ENCODE measurements at places on chromosomes 11 and 22.

- no peak for DNase-seq
Observed at GRCh38 chr22:39220890-39221850, 23.6 kb downstream of the PDGFB start.

DNA sequence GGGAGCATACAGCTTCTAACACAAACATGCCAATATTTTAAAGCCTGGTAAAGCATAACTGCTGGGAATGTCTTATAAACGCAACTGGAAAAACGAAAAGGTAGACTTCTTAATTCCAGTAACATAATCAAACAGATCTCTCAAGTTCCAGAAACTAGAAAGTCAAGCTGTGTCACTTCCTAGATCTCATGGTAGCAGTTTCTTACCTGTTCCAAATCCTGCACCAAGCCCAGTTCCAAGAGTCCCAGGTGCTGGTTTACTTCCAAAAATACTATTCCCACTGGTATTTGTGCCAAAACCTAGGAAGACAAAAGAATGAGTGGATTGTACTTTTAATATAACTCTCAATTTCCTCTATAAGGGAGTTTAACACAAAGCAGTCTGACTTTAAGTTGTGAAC lies 44.2 kb downstream of the NUP98 start:
- no peak for DNase-seq

DNA sequence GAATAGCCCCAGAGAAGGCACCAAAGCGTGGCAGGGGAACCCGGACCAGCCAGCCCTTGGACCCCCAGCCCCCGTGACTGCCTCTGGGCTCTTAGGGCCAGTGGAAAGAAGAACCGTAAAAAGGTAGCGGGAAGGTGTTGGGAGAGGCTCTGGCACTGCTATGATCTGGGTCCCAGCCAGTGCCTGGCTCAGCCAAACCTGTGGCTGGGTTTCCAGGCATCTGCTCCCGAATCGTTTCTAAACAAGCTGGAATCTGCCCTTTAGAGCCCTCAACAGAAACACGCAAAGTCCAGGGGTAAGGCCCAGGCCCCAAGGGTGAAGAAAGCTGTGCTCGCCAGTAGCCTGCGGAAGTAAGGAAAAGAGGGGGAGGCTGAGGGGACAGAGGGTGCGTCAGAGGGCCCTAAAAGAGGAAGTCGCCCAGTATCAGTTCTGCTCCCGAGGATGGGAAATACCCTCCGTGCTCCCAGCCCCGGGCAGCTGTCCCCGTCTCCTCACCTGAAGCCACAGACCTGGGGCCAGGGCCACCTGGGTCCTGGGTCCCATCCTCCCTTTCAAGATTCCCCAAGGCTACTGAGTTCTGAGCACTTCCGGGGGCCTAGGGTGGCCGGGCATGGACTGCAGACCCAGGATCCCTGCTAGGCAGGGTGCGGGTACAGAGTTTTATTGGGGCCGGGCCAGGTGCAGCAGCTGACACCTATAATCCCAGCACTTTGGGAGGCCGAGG lies 24.7 kb downstream of the IL10RA start:
- no peak for DNase-seq

- DNase-seq, result no peak
Observed at GRCh38 chr11:109862835-109863234, 230.4 kb upstream of the ZC3H12C start.

DNA sequence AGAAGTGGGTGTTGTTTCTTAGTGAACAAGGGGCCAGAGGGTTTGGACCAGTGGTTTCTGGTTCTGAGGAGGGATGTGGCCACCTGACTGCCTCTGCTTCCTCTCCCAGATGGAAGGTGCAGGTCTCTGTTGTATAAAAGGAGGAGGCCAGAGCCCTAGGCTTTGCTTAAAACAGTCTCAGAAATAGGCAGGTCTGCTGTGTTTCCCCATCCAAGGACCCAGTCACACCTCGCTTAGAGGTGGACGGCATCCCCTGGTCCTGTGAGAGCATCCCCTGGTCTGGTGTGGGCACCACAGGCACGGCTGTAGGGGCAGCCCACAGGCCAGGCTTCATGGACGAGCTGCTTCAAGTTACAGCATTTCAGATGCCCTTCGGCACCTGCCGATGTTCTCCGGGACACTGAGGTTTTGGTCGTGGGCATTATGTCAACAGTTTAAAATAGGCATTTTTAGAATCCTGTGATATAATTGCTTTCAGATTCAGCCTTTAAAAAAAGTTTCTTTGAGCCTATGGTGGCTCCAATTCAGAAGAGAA lies 45.7 kb upstream of the SHANK2 start:
- no peak for DNase-seq

DNA sequence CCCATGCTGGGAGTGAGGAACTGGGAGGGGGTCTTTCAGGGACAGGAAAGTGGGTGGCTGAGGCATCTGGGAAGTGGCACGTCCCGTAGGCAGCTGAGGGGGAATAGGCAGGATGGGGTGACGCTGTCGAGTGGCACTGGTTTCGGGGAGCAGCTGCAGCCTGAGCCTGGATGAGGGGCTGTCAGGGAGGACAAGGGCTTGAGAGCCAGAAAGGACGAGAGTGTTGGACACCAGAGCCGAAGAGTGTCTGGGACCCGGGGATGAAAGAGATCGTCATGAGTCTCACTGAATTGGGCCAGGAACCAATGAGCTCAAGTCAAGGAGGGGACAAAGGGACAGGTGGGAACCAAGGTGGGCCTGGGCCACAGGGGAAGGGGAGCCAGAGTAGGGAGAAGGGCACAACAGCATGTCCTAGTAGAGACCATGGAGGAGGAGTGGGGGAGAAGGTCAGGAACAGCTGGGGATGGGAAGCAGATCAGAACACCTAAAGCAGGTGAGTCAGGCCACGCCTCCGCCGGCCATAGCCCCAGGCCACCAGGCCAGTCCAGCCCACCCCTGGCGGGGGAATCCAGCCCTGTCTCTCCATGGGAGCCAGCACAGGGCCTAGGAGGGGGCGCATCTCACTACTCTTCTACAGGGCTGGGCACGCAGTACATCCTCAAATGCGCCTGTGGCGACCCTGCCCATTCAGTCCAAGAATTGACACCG lies 4.2 kb downstream of the RAB3IL1 start:
- no peak for DNase-seq

DNA sequence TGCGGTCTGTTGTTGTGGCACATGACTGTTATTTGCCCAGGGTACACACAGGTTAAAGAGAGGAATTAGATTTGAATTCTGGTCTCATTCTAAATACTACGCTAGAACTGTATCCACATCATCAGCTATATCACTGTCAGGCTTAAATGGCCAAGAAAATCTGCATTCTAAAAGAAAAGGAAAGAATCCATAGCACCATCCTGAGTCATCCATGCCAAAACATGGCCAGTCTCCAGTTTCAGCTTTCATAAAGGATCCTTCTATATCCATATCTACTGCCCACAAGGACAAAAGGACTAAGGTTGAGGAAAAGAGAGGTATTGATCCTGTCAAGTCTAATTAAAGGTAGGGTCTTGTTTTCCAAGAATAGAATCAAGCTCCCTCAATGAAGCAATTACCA lies 73.6 kb upstream of the GDPD4 start:
- no peak for DNase-seq

- DNase-seq, result no peak
Observed at GRCh38 chr11:69530278-69531070, 49.0 kb downstream of the LINC01488 start.

DNA sequence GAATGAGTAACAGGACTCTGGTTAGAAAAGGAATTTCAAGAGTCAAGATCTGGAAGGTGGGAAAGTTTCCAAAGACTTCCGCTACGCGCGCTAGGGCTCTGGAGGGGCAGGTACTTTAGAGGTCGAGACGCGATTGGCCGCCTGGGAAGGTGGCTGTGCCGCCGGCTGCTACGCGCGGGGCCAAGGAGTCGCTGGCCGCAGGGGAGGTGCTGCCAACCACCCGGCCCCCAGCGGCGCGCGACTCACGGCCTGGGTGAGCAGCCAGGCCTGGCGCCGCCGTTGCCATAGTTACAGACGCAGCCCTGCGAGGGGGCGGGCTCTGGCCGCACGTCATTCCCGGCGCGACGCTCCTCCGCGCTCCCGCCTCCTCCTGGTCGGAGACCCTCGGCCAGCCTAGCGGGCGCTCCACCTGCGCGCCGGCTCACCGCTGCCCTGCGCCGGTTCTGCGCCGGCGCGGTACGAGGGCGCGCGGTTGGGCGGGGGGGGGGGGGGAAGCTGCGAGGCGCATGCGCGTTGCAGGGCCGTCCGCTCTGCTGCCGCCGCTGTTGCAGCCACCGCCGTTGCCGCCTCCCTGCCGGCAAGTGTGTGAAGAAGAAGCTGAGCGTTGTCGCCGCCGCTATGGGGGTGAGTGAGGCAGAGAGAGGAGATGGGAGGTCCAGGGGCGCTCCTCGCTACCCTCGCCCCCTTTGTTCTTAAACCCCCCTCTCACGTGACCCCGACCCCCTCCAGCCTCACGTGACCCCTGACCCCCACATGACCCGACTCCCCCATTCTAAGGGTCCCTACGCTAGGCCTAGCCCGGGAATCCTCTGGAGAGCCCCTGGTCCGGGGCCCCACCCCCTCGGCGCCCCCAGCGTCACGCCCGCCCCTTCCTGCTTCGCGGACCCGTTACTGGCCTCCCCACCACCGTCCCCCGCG lies at the start of gene NAA40:
Gene NAA40 (plus strand): TSS at position 524 of the 918 bp plus-strand sequence. CDS start 95 bp downstream, at position 619.
- peak; percentile 87 for DNase-seq

- no peak for DNase-seq
Observed at GRCh38 chr22:24584871-24585411, 7.9 kb downstream of the LRRC75B start.

- DNase-seq, result no peak
Observed at GRCh38 chr11:29244355-29244754, 772.5 kb downstream of the KCNA4 start.

DNA sequence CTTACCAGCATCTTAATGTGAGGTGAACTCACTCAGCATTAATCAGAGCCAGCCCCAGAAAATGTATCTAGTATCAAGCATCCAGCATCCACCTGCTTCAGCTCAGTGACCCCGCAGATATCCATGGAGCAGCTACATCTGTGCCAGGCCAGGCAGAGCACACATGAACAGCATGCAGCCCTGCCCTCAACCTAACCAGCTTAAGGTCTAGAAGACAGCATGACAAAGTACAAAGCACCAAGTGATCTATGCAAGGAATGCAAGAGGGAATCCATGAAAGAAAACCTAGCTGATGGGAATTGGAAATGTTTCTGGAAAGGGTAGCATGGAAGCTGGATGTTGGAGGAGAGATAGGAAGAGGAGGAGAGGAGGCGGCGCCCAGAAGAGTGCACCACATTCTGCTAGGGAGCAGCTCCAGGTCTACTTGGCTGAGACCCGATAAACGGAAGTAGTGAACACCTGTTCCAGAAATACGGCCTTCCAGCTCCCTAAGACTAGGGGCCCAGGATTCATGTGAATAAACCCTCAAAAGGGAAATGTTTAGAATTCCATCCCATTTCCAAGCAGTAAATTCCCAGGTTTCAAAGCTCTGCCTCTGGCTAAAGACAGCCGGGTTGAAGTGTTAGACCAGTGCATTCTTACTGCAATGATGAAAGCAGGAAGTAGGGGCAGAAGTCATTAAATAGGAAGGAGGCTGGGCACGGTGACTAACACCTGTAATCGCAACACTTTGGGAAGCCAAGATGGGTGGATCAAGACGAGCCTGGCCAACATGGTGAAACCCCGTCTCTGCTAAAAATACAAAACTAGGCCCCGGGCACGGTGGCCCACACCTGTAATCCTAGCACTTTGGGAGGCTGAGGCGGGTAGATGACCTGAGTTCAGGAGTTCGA lies 23.5 kb upstream of the L3MBTL2 start:
- DNase-seq, result no peak

GRCh38 chr11:114142707-114143106 lies 83.2 kb downstream of the ZBTB16 start:
- DNase-seq, result no peak

DNA sequence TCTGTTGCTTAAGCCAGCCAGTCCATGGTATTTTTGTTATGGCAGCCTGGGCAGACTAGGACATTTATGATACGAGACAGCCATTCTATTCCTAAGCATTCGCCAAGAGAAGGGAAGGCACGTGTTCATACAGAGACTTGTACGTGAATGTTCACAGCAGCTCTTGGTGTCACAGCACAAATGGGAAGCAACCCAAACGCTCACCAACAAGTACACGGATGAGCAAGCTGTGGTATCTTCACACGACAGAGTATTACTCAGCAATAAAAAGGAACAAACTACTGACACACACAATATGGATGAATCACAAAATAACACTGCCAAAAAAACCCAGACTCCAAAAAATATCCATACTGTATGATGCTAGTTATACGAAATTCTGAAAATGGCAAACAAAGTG lies 85.1 kb downstream of the PHF21B start:
- no peak for DNase-seq

DNA sequence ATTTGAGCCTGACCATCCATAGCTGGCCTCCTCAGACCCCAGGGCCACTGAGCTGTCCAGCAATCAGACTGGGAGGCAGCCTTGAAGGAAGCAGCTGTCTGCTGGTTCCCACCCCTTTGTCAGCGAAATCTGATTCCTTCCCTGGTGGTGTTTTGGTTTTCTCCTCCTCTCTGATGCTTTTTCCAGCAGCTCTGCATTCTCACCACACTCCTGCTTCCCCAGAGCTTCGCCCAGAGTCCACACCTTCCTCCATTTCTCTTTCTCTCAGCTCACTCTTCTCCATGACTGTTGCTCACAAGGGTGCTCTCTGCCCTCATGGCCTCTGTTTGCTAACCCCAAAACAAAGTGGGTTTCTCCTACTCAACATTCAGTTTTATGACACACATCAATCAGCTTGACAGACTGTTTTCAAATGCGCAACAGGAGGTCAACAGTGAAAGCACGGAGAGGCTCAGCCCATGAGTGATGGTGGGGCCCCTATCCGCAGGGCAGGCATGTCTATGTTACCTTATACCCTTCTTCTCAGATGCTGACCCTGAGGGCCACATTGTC lies 130.6 kb upstream of the MTNR1B start:
- DNase-seq, result no peak

GRCh38 chr11:86537541-86538222 lies 134.7 kb downstream of the ME3 start:
- DNase-seq, result no peak

GRCh38 chr11:118606157-118606843 lies 1.1 kb upstream of the PHLDB1 start:
- DNase-seq, result no peak

- no peak for DNase-seq
Observed at GRCh38 chr22:38923463-38924346, 33.7 kb upstream of the APOBEC3A start.

DNA sequence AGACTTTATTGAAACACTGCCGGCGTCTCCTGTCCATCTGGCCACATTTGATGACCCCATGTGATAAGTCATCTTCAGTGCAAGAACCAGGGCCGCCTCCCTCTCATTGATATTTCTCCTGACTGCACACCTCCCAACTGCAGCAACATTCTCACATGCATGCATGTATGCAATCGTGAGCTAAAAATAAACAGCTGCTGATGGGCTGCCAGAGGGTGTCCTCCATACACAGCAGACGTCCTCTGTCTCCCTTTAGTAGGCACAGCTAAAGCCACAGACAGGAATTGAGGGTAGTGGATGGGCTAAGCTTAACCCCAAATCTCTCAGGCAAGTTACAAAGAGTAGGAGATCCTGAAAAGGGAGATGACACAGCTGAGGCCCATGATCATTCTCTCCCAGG lies 106.7 kb upstream of the HSD17B12 start:
- DNase-seq, result no peak

DNA sequence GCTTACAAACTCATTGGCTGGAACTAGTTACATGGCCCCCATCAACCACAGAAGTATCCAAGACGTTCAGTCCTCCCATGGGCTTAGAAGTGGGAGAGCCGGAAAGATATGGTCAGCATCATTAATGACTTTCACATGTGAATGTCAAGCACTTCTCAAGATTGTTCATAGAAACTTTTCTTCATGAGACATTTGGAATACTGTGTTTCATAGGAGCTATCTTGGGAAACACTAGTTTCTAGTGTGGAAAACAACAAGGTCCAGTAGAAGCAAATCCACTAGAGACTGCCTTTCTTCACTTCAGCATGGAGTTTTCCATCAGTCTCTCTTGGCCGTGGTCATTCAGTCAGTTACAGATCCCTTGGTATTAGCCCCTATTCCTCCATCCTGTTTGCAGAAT lies 160.9 kb downstream of the C11orf91 start:
- no peak for DNase-seq

Measured in CD4-positive, alpha-beta T cell (primary cell).